ENCODE measurements at places on chromosomes 1 and 21.

- DNase-seq, result no peak
These were observed 91.1 kb downstream of the HLX start for GRCh38 chr1:220970311-220970710.

DNA sequence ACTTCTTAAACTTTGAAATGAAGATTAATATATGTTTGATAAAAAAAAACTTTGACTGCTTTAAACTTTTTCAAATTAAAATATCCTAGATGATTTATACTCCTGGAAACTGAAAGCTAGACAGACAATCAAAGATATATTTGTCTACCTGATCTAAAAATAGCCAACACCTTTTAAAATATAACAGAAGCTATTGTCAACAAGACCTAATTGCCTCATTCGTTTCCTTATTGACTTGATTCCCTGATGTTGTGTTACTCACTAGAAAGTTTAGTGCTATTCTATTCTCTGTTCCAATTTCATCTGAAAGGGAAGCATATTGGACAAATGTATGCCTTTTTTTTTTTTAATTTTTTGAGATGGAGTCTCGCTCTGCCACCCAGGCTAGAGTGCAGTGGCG, 445.6 kb upstream of the ADAMTS5 start:
- DNase-seq, result no peak

DNA sequence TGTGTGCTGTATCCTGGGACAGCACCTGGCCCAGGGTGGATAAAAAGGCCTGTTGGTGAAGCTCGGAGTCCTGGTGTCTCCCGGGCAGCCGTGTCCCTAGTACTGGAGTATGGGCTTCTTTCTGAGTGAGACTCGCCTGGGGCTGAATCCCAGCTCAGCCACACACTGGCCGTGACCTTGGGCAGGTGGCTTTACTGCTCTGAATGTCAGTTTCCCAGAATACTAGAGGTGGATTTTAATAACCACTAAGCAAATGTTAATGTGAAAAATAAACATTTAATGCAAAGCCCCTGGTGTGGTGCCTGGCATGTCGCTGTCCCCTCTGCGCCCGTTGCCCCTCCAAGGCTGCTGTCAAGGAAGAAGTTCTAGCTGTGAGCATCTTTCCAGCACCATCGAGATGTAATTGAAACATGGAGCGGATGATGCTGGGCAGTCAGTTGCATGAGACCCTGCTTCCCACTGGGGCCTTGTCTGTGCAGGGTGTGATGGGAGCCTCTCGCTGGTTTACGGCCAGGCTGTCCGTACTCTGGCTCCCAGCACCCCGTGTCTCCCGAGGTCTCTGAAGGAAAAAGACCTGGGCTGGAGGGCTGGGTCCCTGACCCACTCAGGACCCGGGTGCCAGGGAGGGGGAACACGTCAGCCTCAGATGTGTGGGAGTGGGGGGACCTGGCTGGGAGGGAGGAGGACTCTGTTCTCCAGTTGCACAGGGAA, 527.8 kb downstream of the MATN1 start:
- DNase-seq, result no peak

GRCh38 chr1:157286646-157287420, 148.6 kb upstream of the ETV3 start:
- no peak for DNase-seq

DNA sequence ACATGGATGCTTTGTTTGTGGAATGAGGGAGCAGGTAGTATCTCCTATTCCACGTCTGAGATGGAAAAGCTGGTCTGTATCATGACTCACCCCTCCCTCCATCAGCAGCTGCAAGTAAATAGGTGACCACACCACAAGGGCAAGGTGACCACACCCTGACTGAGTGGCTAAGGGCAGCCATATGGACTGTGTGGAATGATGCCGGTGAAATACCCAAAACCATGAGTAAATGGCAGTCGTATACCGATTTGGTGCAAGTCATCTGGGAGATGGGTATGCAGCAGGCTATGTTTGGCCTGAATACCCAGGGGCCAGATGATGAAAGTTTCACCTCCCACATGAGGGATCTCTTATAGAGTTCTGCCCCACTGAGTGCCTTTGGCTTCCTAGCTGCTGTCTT, 15.8 kb upstream of the UBE2U start:
- DNase-seq, result no peak

- no peak for DNase-seq
These were observed 553 bp upstream of the STMN1 start for GRCh38 chr1:25906644-25907300.

- no peak for DNase-seq
These were observed 182.6 kb downstream of the MRPL39 start for GRCh38 chr21:25424634-25425033.

DNA sequence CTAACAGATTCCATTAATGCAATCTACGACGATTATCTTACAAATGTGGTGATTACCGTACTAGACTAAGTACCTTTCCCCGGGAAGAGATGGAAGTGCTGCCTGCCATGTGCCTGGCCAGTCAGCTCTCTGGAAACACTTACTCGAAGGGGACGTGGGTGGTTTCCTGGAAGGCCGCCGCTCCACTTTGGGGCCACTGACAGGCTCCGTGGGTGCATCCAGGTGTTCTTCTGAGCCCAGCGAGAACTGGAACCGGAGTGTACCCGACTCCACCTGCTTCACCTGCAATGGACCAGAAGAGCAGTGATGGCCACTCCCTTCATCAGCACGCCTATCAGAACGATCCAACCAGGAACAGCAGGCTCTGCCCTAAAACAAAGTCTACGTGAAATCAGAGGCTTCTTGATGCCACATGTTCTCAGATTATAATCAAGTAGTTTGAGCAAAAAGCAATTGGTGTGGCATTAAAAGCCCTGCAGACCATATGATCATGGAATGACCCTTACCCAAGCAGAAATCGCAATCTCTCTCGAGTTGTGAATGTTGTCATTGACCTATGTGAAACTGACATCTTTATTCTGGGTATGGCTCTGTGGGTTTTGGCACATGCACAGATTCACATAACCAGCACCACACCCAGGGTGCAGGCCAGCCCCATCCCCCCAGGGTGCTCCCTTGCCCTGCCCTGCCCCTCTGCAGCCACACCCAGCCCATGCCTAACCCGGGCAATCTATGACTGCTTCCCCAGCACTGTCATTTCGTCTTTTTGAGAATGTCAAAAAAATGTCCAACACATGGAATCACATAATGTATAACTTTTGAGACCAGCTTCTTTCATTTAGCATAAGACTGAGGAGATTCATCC, 64.5 kb downstream of the NPHP4 start:
- no peak for DNase-seq

DNA sequence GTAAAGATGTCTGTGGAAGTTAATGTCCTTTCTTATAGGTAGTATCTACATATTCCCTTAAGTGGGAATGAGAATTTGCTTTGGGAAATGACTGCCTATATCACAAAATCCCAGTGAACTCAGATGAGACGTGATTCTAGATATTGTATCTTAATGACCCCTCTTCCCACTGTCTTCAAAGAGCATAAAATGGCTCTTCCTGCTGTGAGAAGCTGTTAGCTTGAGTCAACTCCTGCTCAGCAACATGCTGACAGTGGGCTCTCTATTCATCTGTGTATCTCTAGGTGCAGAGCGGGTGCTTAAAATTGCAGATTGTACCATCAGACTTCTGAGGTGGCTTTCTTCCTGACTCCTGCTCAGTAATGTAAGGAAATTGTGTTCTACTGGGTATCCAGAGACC, 100.6 kb downstream of the SPAG17 start:
- DNase-seq, result no peak

GRCh38 chr1:204945565-204945977, 74.9 kb downstream of the NFASC start:
- DNase-seq, result no peak

DNA sequence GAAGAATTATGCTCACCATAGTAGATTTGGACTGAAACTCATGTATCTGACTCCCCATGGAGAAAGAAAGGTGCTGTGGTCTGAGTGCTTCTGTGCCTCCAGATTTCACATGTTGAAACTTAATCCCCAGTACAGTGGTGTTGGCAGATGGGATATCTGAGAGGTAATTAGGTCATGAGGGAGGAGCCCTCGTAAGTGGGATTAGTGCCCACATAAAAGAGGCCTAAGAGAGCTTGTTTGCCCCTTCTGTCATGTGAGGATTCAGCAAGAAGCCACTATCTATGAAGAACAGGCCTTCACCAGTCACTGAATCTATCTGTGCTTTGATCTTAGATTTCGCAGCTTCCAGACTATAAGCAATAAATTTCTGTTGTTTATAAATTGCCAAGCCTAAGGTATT, 150.1 kb downstream of the PLPP3 start:
- DNase-seq, result no peak

- DNase-seq, result no peak
These were observed 22.7 kb downstream of the SYT6 start for GRCh38 chr1:114130846-114131525.

- DNase-seq, result no peak
These were observed 189.7 kb downstream of the RERE start for GRCh38 chr1:8627728-8628127.

DNA sequence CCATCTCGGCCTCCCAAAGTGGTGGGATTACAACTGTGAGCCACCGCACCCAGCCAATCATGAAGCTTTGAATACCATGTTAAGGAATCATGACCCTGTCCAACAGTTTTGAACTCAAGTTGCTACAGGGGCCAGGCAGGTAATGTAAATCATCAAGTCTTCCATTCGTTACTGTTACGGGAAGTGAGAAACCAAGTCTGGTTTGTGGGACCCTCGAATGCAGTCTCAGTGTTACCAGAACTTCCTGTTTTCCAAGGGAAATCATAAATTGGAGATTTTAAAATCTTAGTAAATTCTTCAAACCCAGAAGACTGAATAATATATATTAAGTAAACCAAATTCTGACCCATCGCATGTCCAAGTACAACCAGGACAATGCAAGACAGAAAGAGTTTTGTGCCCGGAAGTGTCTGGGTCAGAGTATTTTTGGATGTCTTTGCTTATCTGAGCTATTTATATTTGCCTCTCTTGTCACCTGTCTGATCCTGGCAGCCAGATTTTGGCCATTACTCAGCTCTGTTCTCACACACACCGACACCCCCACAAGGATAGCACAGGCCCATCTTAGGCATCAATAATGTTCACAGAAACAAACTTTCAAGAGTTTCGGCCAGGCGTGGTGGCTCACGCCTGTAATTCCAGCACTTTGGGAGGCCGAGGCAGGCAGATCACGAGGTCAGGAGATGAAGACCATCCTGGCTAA, 8.8 kb downstream of the ATP5IF1 start:
- DNase-seq, result no peak
